Neural progenitor cell (in vitro differentiated cells): ENCODE measurements at places on chromosomes 2 and 18. TPM values are rescaled to one million over a fixed set of nuclear protein-coding genes. Genes with fewer than 3 reads are reported as not detected.
A peak's percentile ranks its signal among the peaks of the same experiment; 100 is the strongest.

The PROM2 gene
- total RNA-seq, result 0.95 and 2.4 TPM in 2 replicates

The TMEM247 gene
- not detected in 2 replicates for total RNA-seq

The STARD6 gene
- not detected in 2 replicates for total RNA-seq

The NCOA1 gene
- 13.9 and 29.3 TPM in 2 replicates for total RNA-seq

The GALR1 gene
- not detected in 2 replicates for total RNA-seq

The SLC14A1 gene
- not detected in 2 replicates for total RNA-seq

- H3K4me3 ChIP-seq, result peak overlapping the region; percentile 65
- peaks cover 53% of the 10 kb centered on the region for H3K27me3 ChIP-seq
- DNase-seq, result peak; percentile 85
- H3K36me3 ChIP-seq, result no peaks in the 10 kb centered on the region
Observed at GRCh38 chr18:57353137-57353939, 981 bp downstream of the ST8SIA3 start.

- no peaks in the 10 kb centered on the region for H3K4me1 ChIP-seq
- H3K27me3 ChIP-seq, result no peaks in the 10 kb centered on the region
- no peak overlapping the region for H3K27ac ChIP-seq
Observed at GRCh38 chr2:43324259-43325106, 98.1 kb upstream of the ZFP36L2 start.

- no peak overlapping the region for H3K27ac ChIP-seq
- no peak overlapping the region for H3K4me3 ChIP-seq
- H3K4me1 ChIP-seq, result peaks cover 30% of the 10 kb centered on the region
- no peak for DNase-seq
- H3K36me3 ChIP-seq, result no peaks in the 10 kb centered on the region
Observed at GRCh38 chr2:50645346-50645745, 386.6 kb downstream of the NRXN1 start.

DNA sequence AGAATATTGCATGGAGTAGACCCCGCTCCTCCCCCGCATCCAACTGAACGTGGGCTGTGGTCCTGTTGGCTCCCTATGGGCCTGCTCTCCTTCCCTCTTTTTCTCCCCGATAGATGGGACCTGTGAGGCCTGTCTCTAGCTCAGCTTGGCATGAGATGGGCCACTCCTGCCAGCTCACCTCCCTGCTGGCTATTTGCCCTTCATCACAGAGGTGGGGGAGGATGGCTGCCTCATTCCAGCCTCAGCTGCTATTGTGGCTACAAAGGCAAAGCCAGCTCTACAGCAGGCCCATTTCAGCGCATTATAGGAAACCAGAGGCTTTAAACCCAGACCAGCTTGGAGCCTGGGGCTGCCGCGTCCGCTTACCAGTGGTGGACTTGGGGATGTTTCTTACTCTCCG is 313.9 kb downstream of the GBX2 start:
- H3K27me3 ChIP-seq, result no peaks in the 10 kb centered on the region
- H3K4me1 ChIP-seq, result peaks cover 27% of the 10 kb centered on the region
- H3K27ac ChIP-seq, result no peak overlapping the region

DNA sequence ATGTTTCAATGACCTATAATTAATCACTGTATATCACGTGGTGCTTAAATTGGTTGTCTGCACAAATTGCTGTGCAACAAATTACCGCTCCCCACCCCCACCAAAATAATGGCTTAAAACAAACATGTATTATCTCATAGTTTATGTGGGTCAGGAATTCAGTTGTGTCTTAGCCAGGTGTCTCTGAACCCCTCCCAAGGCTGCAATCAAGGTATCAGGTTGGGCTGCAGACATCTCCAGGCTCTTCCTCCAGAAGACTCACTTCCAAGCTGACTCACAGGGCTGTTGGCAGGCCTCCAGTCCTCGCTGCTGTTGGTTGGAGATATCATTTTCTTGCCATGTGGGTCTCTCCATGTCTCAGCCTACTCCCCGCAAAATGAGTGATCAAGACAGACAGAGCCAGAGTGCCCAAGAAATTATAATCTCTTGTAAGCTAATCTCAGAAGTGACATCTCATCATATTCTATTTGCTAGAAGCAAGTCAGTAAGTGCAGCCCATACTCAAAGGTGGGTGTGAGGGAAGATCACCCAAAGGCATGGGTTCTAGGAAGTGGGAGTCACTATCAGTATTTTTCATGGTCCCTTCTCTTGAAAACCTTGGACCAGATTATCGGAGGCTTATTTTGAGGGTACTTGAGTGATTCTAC is 38.4 kb downstream of the SPC25 start:
- no peak overlapping the region for H3K27ac ChIP-seq
- no peaks in the 10 kb centered on the region for H3K36me3 ChIP-seq
- no peak overlapping the region for H3K4me3 ChIP-seq
- H3K27me3 ChIP-seq, result no peaks in the 10 kb centered on the region

DNA sequence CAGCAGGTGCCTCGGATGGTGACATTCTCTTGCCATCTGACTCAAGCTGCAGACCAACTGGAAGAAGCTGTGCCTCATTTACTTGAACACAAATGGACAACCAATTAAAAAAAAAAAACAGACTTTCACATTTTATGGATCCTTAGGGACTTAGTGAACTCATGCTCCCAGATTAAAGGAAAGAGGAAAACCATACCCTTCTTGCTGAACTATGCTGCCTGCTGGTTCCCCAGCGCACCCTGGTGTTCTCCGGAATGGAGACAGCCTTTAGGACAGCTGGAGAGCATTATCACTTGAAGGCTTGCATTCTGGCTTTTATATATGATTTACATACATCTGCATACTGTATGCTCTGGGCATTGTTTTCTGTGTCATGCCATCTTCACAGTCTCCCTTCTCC is 370.7 kb downstream of the SLC4A3 start:
- H3K4me3 ChIP-seq, result no peak overlapping the region
- no peaks in the 10 kb centered on the region for H3K4me1 ChIP-seq
- no peaks in the 10 kb centered on the region for H3K27me3 ChIP-seq
- H3K36me3 ChIP-seq, result no peaks in the 10 kb centered on the region
- DNase-seq, result no peak
- no peak overlapping the region for H3K27ac ChIP-seq

DNA sequence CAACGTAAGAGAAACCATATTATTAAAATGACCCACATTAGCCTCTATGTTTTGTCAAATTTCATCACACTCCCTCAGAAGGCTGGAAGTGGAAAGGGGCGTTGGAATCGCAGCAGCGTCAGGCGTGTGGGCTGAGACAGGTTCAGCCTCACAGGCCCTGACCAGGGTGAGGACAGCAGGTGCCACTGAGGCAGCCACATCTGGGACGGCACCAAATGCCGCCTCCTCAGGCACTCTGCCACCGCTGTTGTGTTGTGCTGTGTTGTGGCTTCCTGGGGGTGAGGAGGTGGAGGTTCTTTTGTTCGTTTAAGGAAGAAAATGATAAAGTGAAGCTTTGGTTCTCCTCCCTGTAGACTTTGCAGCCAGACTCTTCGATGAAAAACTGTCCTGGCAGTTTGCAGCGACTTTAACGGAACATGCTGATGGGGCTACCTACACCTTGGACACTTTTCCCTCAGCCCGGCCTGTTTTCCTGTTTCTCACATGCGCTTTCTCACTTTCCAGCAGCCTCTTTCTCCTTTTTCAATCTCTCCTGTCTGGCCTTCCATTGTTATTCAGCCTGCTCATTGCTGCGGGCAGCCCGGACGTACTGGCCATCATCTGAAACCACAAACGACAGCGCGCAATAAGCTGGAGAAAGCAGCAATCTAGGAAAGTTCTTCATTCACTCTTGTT is 44.9 kb upstream of the SALL3 start:
- peaks cover 10% of the 10 kb centered on the region for H3K4me1 ChIP-seq
- no peak for DNase-seq
- H3K4me3 ChIP-seq, result no peak overlapping the region
- H3K36me3 ChIP-seq, result no peaks in the 10 kb centered on the region
- H3K27ac ChIP-seq, result no peak overlapping the region
- no peaks in the 10 kb centered on the region for H3K27me3 ChIP-seq

DNA sequence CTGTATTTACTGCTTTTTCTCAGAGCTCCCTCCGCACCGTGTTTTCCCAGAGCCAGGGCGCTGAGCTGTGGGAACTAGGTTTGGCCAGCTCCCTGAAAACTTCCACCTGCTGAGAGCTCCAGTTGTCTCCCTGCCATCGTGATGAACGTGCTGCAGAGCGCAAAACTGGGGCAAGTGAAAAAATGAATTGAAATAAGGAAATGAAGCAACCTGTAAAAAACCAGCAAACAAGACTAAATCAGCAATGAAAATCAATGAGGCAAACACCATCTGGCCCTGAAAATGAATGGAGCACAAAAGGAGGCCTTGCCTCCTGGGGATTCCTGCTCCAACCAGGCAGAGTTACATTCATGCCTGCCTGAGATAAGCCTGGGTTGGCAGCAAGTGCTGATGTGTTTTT is 129.9 kb downstream of the MARCHF4 start:
- peaks cover 13% of the 10 kb centered on the region for H3K4me1 ChIP-seq
- no peak overlapping the region for H3K4me3 ChIP-seq
- no peaks in the 10 kb centered on the region for H3K27me3 ChIP-seq
- peak overlapping the region; percentile 34 for H3K27ac ChIP-seq
- peak; percentile 52 for DNase-seq

DNA sequence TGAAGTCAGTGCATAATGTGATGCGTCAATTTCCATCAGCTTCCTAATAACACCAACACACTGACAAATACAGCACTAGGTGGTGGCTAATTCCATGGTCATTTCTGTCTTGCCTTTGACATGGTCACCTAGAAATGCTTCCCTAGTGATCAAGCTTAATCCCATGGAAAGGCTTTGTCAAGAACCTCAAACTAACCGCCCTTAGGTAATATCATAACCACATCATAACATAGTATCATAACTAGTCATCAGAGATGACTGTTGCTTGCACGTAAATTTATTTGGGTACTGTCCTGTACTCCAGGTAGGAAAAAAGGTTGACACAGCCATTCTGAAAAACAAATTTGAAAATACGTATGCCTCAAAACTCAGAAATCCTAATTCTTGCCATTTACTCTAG is 471.8 kb downstream of the IRS1 start:
- H3K27ac ChIP-seq, result no peak overlapping the region
- no peaks in the 10 kb centered on the region for H3K36me3 ChIP-seq
- H3K4me1 ChIP-seq, result peaks cover 11% of the 10 kb centered on the region
- no peak for DNase-seq
- no peak overlapping the region for H3K4me3 ChIP-seq

- no peaks in the 10 kb centered on the region for H3K27me3 ChIP-seq
- no peak for DNase-seq
- H3K4me1 ChIP-seq, result no peaks in the 10 kb centered on the region
- no peak overlapping the region for H3K27ac ChIP-seq
- H3K36me3 ChIP-seq, result no peaks in the 10 kb centered on the region
Observed at GRCh38 chr2:69890881-69891280, 2.9 kb upstream of the SNRNP27 start.

GRCh38 chr2:1373830-1374229 is 39.4 kb upstream of the TPO start:
- H3K27ac ChIP-seq, result no peak overlapping the region
- DNase-seq, result no peak
- H3K4me1 ChIP-seq, result no peaks in the 10 kb centered on the region
- no peaks in the 10 kb centered on the region for H3K36me3 ChIP-seq
- H3K4me3 ChIP-seq, result no peak overlapping the region

- H3K27ac ChIP-seq, result no peak overlapping the region
- H3K4me1 ChIP-seq, result peaks cover 6% of the 10 kb centered on the region
Observed at GRCh38 chr2:134253117-134253704, 661 bp upstream of the MGAT5 start.

DNA sequence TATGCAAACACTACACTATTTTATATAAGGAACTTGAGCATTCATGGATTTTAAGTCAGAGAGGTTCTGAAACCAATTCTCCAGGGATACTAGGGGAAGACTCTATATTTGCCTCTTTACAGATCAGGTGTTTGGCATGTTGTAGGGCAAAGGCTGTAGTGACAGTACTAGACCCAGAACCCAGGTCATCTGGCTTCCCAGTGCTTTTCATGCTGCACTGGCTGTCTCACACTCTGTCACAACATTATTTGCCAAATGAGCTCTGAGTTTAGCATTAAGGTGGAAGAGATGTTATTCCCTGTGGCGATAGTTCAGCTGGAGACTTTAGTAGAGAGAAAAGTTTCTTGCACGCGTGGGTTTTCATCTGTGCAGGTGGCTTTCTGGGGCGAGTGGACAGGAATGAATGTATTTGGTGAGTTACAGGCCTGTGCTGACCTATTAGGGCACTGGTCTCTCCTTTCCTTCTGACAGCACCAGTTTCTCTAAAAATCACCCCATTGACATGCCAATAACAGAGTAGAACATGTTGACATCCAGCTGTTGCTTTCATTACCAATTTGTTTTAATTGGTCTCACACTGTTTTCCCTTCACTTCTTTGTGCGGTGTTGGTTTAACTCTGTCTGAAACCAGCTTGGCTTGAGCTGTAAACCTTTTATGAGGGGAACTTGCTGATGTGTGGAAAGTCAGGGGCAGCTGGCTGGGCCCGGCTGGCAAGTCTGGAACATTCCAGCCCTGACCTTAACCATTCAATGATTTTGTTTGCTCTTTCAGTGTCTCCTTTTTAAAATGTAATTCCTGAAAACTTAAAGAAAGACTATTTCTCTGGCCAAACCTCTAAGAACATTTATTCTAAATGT is 643.0 kb upstream of the FAM98A start:
- no peak overlapping the region for H3K4me3 ChIP-seq
- H3K27ac ChIP-seq, result no peak overlapping the region
- no peaks in the 10 kb centered on the region for H3K36me3 ChIP-seq
- peaks cover 8% of the 10 kb centered on the region for H3K4me1 ChIP-seq
- DNase-seq, result peak; percentile 42
- H3K27me3 ChIP-seq, result no peaks in the 10 kb centered on the region

DNA sequence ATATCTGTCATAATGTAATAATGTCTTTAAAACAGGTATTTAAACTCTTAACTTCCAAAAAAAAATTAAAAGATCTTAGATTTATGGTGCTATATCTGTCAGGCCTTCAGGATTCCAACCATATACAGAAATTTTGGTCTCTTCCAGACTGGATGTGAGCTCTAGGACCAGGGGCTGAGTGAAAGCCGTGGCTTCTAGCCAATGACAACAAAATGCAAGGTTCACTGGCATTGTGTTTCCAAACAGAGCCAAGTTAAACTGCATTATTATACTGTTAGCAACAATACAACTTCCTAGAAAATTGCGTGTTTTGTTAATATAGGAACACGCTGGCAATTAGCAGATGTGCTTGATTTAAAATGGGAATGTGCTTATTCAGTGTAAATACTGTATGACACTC is 809.8 kb upstream of the SOX11 start:
- H3K27ac ChIP-seq, result no peak overlapping the region
- no peak overlapping the region for H3K4me3 ChIP-seq
- DNase-seq, result no peak
- H3K4me1 ChIP-seq, result no peaks in the 10 kb centered on the region

DNA sequence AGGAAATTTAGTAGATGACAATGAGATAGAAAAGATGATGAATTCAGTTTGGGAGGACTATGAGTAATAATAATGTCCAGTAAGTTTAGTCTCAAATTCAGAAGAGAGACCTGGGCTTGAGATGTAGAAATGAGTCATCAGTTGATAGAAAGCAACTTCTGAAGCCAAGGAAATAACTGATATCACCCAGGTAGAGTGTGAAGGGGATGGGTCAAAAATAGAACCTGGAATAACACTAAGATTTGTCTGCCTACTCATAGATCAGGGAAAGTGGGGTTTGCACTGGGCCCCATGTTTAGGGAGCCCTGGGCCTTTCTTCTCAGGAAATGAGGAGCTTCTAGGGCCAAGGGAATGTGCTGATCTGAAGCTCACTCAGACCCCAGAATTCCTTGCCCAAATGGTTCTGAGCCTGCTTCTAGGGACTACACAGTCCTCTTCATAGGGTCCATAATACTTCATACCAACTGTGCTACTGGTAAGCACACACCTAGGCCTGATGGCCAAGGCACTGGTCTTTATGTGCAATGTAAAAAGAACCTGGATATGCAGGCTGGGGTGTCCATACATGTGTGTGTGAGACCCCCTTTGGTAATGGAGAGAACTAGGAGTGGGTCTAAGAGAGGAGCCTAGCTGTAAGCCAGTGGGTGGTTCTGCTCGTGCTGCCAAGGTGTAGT is 141.2 kb downstream of the IKZF2 start:
- no peak overlapping the region for H3K4me3 ChIP-seq
- H3K27me3 ChIP-seq, result no peaks in the 10 kb centered on the region
- DNase-seq, result no peak
- no peaks in the 10 kb centered on the region for H3K36me3 ChIP-seq
- H3K27ac ChIP-seq, result no peak overlapping the region
